ENCODE measurements at places on chromosomes 4 and X.

DNA sequence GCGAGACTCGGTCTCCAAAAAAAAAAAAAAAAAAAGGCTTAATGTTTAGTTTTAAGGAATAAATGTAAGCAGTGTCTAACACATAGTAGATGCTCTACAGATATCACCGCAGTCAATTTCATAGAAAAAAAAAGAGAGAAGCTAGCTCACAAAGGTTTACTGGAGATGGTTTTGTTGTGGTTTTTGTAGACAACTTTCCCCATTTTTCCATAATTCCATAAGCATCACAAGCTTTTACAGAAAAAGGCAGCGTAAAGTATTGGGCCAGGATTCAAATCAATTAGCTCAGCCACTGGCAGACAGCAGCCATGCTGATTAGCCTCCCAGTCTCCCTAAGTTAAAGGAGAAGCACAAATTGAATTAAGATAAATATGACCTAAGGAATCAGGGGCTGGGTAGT is 1.5 kb downstream of the GRSF1 start:
- DNase-seq = no peak

DNA sequence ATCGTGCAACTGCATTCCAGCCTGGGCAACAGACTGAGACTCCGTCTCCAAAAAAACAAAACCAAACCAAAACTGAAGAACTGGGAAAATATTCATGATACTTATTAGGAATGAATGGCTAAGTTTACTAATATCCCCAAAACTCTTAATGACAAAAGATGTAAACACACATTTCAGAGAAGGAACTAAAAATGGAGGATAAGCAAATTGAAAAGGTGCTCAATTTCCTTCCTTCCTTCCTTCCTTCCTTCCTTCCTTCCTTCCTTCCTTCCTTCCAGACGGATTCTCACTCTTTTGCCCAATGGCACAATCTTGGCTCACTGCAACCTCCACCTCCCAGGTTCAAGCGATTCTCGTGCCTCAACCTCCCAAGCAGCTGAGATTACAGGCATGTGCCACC is 44.4 kb upstream of the CDKN2AIP start:
- no peak for DNase-seq

DNA sequence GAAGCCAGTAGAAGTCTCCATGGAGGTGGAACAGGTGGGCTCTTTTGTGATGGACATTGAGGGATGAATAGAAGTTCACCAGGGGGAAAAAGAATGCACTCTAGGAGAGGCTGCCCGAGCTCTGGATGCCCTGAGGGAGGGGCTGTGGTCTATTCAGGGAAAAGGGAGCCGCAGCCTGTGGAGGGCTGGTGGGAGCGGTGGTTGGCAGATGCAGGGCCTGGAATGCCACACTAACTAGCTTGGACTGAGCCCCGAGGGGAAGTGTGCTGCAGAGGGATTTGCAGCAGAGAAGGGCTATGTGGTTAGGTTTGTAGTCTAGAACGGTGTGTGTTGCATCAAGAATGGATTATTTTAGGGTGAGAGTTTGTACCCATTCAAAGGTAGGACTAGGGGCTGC is 29.5 kb upstream of the PSAPL1 start:
- no peak for DNase-seq

DNA sequence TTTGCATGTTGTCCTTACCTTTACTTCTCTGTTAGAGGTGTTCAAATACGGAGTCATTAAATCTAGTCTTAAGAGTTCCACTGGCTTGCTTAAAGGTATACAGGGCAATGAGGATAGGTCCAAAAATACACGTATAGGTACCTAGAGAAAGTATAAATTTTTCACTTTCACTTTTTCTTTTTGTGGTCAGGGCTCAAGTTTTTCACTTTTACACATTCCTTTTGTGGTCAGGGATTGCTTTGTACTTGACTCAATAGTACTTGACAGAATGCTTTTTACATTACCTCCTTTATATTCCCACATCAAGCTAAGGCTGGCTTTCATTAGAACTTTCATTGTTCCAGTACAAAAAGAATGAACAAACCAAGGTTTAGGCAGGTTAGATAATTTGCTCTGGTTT is 21.7 kb downstream of the TMEM184C start:
- DNase-seq = no peak

DNA sequence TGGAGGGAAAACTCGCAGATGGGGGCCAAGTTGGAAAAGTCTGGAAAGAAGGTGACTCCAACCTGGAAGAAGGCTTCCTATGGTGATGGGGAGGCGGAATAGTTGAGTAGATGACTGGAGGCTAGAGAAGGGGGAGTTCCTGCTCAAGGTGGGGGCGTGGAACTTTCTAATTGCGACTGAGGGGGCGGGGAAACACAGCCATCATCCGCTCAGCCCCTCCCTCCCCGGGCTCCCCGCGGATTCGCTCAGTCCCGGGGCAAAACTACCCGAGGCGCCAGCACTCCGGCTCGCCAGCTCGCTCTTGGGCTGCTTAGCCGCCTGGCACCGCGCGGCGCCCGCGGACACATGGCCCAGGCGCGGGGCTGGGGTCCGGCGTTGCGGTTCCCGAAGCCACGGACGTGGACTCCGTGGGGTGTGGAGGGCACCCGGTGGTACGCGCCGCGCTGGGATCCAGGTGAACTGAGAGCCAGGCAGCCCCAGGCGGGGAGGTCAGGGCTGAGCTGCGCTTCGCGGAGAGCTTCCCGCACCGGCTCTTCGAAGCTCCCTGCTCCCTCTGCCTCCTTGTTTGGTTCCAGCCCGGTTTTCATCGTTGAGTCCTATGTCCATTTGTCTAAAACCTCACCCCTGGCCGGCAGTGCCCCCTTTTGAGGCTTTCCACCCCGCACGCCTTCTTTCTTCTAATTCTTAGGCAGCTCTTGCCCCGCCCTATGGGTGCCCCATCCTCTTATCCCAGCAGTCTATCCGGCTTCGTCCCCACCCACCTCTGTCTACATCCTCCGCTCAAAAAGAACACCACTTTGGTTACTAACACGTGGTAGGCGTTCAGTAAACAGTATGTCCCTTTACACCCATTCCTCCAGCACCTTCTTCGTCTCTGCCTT is 38.9 kb downstream of the STARD8 start:
- DNase-seq = no peak

GRCh38 chr4:121651597-121651996 is 45.2 kb downstream of the ANXA5 start:
- no peak for DNase-seq

GRCh38 chr4:139054791-139055505 is 39.4 kb downstream of the NOCT start:
- no peak for DNase-seq

- no peak for DNase-seq
Observed at GRCh38 chrX:8404471-8404870, 60.2 kb upstream of the VCX3B start.

DNA sequence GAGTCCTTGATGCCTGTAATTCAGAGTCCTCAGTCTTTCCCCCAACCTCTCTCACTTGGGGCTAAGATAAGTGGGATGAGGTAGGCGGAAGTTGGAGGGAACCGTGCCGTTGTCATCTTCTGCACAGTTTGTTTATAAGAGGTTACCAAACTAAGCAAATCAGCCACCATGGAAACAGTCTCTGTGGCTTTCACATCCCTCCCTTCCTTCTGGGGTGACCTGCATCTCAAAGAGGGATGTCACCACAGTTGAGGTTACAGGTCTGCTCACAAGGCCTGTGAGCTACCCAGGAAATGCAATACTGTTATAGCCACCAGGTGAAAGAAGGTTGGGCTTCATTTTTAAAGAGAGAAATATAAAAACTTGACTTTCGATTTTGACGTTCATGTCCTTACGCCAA is 26.3 kb downstream of the RTL5 start:
- DNase-seq = no peak

DNA sequence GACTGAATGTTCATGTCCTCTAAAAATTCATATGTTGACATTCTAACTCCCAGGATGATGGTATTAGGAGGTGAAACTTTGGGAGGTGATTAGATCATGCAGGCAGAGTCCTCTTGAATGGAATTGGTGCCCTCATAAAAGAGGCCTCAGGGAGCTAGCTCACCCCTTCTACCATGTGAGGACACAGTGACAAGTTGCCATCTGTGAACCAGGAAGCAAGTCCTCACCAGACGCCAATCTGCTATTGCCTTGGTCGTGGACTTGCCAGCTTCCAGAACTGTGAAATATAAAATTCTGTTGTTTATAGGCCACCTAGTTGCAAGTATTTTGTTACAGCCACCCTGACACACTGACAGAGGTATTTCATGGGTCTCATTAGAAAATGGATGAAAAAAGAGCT is 28.5 kb upstream of the LONRF3 start:
- no peak for DNase-seq

- no peak for DNase-seq
Observed at GRCh38 chrX:151004085-151004484, 20.9 kb downstream of the HMGB3 start.

- no peak for DNase-seq
Observed at GRCh38 chr4:73409978-73410548, 6.0 kb downstream of the ALB start.

DNA sequence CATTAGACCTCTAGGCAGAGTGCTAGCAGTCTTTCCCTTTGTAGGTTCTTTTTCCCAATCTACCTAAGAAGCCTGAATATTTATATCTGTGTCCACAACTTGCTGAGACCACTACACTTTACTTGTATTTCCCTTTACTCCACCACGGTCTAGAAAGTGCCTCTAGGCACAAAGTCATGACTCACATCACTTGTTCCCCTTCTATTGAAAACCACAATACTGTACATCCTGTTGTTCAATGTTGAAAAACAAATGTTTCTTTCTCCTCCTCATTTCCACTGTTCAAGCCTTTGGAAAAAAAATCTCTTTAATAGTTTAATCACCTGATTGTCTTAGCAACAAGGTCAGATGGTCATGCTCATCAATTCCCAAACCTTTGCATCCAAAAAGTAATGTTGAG is 326.7 kb downstream of the GUCY2F start:
- DNase-seq = no peak

DNA sequence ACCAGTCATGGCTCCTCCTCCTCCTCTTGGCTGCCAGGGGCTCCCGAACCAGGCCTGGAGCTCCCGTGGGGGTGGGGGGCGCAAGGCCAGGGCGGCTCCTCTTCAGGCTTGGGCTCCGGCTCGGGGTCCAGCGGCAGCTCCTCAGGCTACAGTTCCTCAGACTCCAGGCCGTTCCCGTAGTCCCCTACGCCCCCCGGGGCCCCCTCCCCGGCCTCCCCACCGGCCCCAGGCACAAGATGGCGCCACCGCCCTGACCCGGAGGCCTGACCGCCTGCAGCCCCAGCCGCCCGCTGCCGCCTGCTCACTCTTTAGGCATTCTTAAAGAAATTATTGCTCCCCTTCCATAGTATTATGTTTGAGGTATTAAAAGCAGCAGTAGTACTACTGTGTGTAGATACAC is 54.5 kb downstream of the TAF1 start:
- DNase-seq = no peak

GRCh38 chrX:151878574-151878973 is 34.1 kb upstream of the MAGEA4 start:
- DNase-seq = no peak

DNA sequence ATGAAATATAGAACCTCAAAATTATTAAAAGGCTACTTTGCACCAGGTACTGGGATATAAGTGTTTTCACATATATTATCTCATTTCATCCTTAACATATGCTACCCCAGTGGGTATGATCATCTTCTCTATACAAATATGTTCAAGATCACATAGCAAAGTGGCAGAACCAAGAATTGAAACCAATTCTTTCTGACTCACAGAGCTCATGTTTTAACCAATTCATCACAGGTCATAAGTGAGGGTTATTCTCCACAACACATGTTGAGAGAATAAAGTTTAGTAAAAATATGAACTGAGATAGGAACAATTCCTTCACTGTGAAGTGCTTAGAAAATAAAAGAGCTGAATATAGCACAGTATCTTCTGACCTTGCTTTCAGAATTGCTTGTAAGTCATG is 442.9 kb upstream of the RASGEF1B start:
- no peak for DNase-seq

DNA sequence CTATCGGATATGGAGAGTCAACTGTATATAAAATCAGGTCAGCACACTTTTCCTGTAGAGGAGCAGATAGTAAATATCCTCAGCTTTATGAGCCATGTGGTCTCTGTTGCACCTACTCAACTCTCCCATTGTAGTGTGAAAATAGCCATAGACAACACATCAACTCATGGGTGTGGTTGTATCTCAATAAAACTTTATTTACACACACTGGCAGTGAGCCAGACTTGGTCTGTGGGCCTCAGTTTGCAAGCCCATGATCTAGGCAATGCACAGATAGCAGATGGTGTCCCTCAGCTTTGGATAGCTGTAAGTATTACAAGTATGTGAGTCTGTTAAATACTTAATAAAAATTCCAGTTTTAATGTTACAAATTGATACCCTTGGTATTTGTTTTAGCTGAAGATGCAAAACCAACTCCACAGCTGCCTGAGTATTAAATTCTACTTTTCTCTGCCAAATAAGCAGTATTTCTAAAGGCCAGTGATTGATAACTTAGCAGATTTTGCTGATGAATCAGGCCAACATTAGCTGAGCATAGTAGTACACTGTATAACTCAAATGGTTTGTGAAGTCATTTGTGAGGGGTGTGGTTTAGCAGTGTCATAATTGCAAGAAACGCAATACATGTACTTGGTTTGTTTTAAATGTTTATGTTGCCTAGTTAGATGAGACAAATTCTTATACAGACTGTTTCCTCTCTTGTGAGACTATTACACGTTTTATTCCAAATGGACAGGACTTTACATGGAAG is 87.3 kb downstream of the GPR143 start:
- no peak for DNase-seq

DNA sequence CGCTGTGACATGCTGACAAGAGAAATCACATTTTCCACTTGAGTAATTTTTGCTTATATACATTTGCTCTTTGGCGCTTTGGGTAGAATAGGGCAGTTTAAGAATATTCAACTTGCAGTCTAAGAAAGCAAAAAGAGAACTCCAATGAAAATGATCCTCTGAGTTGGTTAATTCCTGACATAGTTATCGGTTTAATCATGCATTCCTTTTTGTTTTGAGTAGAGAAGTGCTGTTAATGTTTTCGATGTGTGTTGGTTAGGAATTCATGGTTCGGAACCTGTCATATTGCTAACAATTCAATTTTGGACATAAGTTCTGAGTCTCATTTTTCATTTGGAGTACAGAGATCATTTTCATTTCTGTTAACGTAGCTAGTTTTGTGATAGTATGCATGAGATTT is 700.6 kb upstream of the PITX2 start:
- no peak for DNase-seq

- DNase-seq = no peak
Observed at GRCh38 chrX:54415534-54416350, 24.5 kb upstream of the TSR2 start.

GRCh38 chr4:61478340-61478739 is 278.2 kb downstream of the ADGRL3 start:
- DNase-seq = no peak

DNA sequence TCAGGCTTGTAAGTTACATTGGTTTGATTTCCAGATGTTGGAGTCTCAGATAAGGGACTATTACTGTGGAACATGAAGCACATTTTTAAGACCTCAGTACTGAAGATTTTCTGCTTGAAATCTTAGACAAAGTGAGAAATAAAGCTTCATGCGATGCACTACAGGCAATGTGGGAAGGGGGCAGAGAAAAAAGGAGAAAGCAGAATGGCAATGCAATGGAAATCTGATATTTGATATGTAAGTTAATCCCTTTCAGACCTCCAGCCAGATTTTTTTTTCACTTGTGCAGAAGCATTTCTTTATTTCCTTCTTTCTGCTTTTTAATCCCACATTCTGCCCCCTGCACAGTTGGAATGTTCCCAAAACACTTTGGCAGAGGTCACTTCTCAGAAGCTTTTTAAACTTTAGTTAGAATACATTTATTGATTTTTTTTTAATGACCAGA is 174.3 kb downstream of the ADGRL3 start:
- no peak for DNase-seq

GRCh38 chrX:8971116-8971515 is 62.8 kb downstream of the FAM9B start:
- DNase-seq = no peak

GRCh38 chr4:82382751-82383150 is 9.0 kb upstream of the HNRNPD start:
- no peak for DNase-seq
